ENCODE measurements at places on chromosomes 7 and 10. TPM values are rescaled to one million over a fixed set of nuclear protein-coding genes. Genes with fewer than 3 reads are reported as not detected.

The KLF6 gene
- 91.9 TPM for total RNA-seq

The CHN2 gene
- 76.3 TPM for total RNA-seq

The FBXL13 gene
- total RNA-seq, result 5.0 TPM

The PRPS1L1 gene
- not detected for total RNA-seq

GRCh38 chr10:35223016-35223415, 96.4 kb downstream of the CREM start:
- DNase-seq, result no peak

DNA sequence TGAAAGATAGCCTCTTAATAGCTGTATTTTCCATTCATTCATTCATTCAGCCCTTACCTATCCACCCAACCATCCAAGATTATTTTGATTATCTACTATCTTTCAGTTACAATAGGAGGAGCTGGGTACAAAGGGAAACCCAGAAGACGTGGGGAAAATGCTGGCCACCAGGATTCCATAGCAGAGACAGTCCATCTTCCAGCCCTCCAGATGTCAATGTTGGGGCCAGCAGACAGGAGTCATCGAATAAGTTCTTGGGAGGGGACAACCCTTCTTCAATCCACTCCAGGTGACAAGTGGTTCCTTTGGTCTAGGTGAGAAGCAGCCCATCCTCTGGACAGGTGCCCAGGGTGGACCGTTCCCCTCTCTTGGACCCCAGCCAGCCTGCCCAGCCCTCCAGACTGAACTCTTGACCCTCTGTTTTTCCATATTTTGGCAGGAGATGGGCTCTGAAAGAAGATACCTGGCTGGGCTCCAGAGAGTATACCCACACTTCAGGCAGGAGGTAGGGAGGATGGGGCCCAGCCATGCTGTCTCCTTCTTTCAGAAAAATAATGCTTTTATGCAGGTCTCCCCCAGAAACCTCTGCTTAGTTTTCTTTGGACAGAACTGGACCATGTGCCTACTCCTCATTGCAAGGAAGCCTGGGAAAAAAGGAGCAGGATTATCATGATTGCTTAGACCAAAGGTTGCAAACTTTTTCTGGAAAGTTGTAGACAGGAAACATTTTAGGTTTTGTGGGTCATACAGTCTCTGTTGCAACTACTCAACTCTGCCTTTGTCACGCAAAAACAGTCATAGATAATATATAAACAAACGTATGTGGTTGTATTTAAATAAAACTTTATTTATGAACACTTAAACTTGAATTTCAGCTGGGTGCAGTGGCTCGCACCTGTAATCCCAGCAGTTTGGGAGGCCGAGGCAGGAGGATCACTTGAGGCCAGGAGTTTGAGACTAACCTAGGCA, 95.5 kb upstream of the SMNDC1 start:
- no peak for DNase-seq

DNA sequence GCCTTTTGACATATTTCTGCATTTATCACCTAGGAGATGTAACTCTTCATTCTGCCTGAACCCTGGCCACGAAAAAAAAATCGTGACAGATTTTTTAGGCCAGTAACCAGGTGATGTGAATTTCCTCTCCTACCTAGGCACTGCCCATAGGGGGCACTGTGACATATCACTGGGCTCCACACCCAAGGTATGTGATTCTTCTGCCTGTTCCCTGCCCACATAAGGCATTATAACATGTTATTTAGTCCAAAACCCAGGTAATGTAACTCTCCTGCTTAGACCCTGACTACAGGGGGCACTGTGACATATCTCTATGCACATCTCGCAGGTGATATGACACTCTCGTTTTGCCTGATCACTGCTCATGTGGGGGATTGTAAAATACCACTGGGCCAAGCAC, 29.5 kb upstream of the ZNF107 start:
- DNase-seq, result no peak

GRCh38 chr7:132672200-132672990, 96.1 kb upstream of the PLXNA4 start:
- DNase-seq, result no peak

GRCh38 chr7:7805511-7806153, 87.2 kb upstream of the RPA3 start:
- no peak for DNase-seq

GRCh38 chr7:91824201-91824600, 56.3 kb downstream of the MTERF1 start:
- no peak for DNase-seq

- DNase-seq, result no peak
Measured at GRCh38 chr7:139108266-139109187, 993 bp downstream of the ZC3HAV1 start.

- no peak for DNase-seq
Measured at GRCh38 chr10:69295027-69295636, 16.8 kb downstream of the HK1 start.

Data from occipital lobe (tissue), 3 donors.